ENCODE measurements at places on chromosomes 11 and 22.

GRCh38 chr11:73469401-73469800 is 93.2 kb downstream of the RELT start:
- no peak for DNase-seq

DNA sequence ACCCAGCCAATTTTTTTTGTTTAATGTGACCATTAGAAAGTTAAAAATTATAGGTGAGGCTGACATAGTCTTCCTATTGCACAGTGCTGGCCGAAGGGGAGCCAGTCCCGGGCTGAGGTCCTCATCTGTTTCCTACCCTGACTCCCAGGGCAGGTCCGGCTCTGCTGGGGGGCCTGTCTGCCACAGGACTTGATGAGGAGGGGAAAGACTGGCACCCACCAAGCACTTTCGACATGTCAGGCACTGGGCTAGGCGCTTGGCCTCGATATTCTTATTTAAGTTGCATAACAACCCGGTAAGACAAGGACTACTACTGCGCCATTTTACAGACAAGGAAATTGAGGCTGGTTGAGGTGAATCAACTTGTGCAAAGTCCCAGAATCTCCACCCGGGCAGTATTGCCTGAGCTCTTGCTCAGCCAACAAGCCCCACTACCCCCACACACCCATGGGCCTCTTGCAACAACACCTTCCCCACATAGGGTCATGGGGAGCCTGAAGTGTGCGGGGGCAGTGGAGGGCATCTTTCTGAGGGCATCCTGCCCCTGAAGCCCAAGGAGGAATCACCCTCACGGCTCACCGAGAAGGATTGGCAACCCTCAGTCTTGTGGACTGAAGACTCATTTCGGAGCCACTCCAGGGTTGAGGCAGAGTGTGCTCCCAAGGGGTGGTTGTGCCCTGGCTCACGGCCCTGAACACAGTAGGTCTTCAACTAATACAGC is 62.7 kb upstream of the LINC01488 start:
- DNase-seq = no peak

GRCh38 chr11:119537306-119538253 is 114.6 kb upstream of the THY1 start:
- no peak for DNase-seq

DNA sequence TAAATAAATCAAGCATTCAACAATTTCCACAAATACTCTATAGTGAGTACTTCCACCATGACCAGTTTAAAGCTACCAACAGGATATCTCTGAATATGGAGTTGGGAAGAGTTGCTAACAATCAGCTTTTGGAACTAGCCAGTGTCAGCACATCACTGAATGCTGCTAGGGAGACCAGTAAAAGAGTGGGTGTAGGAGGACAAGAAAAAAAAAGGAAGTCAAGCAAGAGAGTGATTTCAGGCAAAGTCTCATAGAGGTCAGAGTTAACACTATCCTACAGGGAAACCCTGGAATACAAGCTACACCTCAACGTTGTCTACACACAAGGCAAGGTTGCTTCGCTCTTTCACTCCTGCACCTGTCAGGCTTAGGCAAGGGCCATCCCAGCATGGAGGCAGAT is 24.2 kb downstream of the EIF3F start:
- no peak for DNase-seq

- peak; percentile 61 for DNase-seq
Measured at GRCh38 chr11:68003846-68004550, at the start of gene UNC93B1. Gene UNC93B1, minus strand, starts transcription at chr11:68004097. Its CDS starts 54 bp downstream, at chr11:68004043.

- DNase-seq = no peak
Measured at GRCh38 chr22:40542821-40543540, 93.5 kb downstream of the MRTFA start.

GRCh38 chr11:131682373-131683015 is 312.1 kb downstream of the NTM start:
- no peak for DNase-seq

DNA sequence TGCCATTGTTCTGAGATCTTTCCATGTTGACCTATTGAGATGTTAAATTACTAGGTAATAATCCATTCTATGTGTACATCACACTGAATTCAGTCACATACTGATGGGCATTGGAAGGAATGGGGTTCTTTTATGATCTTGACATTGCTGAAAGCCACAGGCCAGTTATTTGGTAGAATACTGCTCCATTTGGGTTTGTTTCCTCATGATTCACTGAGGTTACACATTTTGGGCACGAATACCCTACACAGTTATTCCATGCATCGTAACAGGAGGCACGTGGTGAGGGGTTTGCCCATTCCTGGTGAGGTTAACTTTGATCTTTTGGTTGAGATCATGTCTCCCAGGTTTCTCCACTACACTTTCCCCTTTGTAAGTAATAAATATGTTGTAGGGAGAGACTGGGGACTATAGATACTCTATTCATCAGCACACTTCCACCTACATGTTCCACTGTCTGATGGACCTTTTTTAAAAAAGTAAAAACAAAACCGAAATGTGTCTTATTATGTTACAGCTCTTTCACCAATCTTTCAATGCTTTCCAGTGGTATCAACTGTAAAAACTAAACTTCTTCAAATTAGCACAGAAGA is 12.0 kb upstream of the FOLR1 start:
- no peak for DNase-seq

- DNase-seq = no peak
Measured at GRCh38 chr22:37176464-37177061, 11.5 kb downstream of the C1QTNF6 start.

GRCh38 chr11:107713009-107713408 is 1.2 kb upstream of the SLN start:
- DNase-seq = no peak

GRCh38 chr11:72834905-72835304 is 20.7 kb downstream of the ATG16L2 start:
- DNase-seq = no peak

DNA sequence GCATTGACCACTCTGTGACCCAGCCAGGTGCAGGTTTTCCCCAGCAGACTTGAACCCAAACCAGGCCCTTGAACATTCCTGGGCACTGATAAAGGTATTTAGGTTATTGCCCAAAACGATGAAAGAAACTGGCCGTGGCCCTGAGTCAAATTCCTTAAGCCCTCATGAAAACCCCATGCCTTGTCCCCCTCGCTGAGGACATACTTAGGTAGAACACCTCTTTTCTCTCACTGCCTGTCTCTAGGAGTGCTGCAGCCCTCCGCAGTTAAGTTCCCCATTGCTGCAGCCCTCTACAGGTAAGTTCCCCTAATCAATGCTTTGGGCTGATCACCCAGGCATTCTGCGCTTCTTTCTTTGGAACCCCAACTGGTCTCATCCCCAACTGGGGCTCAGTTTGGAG is 961.6 kb downstream of the TBC1D22A start:
- no peak for DNase-seq

GRCh38 chr11:1358286-1358685 is 31.4 kb upstream of the BRSK2 start:
- no peak for DNase-seq

GRCh38 chr11:36130401-36130800 is 158.8 kb downstream of the COMMD9 start:
- DNase-seq = no peak

- no peak for DNase-seq
Measured at GRCh38 chr22:19645391-19645790, 68.9 kb upstream of the SEPTIN5 start.

- no peak for DNase-seq
Measured at GRCh38 chr22:46091277-46091977, 58.9 kb upstream of the PPARA start.

GRCh38 chr11:126419801-126420697 is 64.6 kb downstream of the ST3GAL4 start:
- no peak for DNase-seq

GRCh38 chr22:48940266-48941032 is 887.2 kb downstream of the BRD1 start:
- DNase-seq = no peak

DNA sequence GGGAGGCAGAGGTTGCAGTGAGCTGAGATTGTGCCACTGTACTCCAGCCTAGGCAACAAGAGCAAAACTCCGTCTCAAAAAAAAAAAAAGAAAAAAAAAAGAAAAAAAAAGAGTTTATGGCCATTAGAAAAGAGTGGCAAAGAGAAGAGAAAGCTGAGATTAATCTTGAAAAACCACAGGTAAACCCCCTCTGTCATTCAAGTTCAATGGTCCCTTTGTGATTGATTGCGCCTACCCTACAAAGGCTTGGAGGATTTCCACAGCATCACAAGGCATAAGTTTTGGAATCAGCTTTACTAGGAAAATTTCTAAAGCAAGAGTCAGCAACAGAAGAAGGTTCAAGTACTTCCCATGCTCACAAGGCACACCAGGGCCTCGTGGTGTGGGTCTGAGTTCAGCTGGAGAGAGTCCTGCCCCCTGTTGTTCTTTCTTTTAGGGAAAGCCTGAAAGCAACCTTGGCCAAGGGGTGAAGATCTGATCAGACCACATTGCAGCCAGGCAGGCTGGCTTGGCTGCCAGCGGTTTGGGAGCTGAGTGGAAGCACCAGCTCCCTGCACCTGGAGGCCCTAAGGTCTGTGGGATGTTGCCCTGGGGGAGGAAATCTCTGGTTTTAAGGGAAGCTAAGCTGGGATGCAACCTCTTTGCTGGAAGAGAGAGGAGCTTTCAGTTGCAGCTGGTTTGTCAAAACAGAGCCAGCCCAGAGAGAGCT is 41.8 kb downstream of the SLN start:
- DNase-seq = no peak
